ENCODE measurements at places on chromosomes 5 and 9.

DNA sequence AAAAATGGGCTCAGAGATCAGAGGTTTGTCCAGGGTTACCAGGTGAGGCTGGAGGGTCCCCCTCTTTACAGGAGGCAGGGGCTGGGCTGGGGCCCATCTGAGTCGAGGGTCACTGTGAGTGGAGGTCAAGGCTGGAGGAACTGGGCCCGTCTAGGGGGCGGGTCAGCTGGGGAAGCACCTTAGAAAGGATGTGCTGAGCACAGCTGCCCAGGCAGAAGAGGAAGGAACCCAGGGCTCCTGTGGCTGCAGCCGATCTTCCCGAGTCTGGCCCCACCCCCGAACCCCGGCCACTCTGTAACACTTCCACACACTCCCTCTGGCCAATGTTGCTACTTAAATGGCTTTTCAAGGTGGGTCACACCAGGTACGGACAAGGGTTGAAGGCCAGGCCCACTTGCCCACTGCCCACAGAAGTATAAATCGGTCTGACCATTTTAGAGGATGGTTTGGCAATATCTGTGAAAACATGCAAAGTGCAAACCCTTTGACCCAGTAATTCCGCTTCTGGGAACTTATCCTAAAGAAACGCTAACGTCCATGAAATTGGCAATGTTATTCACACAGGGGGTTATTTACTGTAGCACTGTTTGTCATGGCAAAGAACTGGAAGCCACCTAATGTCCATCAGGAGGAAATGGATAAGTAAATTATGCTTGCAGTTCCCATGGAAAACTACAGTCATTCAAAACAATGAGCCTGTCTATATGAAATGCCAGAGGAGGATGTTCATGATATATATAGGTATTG lies 30.5 kb upstream of the EEIG1 start:
- peak overlapping the region; percentile 63 for H3K27ac ChIP-seq
- peaks cover 5% of the 10 kb centered on the region for H3K36me3 ChIP-seq
- no peak for DNase-seq
- no peak overlapping the region for H3K4me3 ChIP-seq
- peaks cover 31% of the 10 kb centered on the region for H3K4me1 ChIP-seq

- no peaks in the 10 kb centered on the region for H3K36me3 ChIP-seq
- peaks cover 14% of the 10 kb centered on the region for H3K4me1 ChIP-seq
- no peak overlapping the region for H3K4me3 ChIP-seq
- peaks cover 28% of the 10 kb centered on the region for H3K27me3 ChIP-seq
- H3K27ac ChIP-seq = no peak overlapping the region
Observed at GRCh38 chr9:89862316-89862715, 257.5 kb downstream of the GADD45G start.

DNA sequence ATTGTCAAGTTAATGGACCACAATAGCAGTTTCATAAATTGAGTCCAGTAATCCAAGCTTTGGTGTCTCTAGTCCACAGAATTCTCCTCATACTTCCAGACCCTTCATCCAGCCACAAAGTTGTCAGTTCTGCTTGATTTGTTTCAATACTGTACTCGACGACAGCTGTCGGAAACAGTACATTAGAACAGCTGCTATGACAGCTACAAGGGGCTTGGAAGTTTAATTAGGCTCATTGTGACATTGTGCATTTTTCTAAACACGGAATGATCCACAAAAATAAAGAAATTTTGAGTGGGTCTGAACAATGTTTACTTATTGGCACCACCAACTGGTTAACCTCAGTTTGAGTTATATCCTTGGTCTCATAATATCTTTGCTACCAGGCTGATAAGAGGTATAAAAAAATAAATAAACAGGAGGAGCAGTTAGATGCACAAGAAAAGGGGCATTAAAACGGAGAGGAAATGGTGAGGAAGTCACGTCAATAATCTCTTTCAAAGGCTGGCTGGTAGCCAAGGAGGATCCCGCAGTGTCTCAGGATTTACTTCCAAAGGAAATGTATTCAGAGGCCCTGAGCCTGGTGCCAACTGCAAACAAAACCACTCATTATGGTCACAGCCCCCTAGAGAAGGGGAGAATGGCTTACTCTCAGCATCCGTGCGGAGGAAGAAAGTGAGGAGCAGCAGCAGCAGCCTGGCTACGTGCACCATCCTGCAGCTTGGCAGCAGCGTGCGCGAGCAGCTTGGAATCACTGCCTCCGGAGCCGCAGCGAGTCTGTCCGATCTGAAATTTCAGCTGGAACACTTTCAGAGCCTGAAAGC lies 933.8 kb upstream of the DMAC1 start:
- no peak overlapping the region for H3K27ac ChIP-seq
- no peaks in the 10 kb centered on the region for H3K36me3 ChIP-seq
- H3K4me1 ChIP-seq = no peaks in the 10 kb centered on the region
- no peaks in the 10 kb centered on the region for H3K27me3 ChIP-seq
- H3K4me3 ChIP-seq = no peak overlapping the region

- no peak overlapping the region for H3K27ac ChIP-seq
- no peaks in the 10 kb centered on the region for H3K36me3 ChIP-seq
- H3K4me1 ChIP-seq = no peaks in the 10 kb centered on the region
- DNase-seq = no peak
Observed at GRCh38 chr5:78473751-78474150, 113.3 kb downstream of the SCAMP1 start.

- no peak overlapping the region for H3K4me3 ChIP-seq
- H3K27ac ChIP-seq = no peak overlapping the region
- H3K36me3 ChIP-seq = no peaks in the 10 kb centered on the region
Observed at GRCh38 chr9:16278326-16278999, 592.0 kb downstream of the BNC2 start.

GRCh38 chr5:22986281-22986680 lies 133.1 kb upstream of the CDH12 start:
- H3K27ac ChIP-seq = no peak overlapping the region
- no peaks in the 10 kb centered on the region for H3K4me1 ChIP-seq
- H3K4me3 ChIP-seq = no peak overlapping the region
- DNase-seq = no peak
- H3K27me3 ChIP-seq = no peaks in the 10 kb centered on the region

- H3K27ac ChIP-seq = no peak overlapping the region
- DNase-seq = no peak
- H3K4me1 ChIP-seq = no peaks in the 10 kb centered on the region
Observed at GRCh38 chr5:159571501-159572244, 241.4 kb upstream of the IL12B start.

DNA sequence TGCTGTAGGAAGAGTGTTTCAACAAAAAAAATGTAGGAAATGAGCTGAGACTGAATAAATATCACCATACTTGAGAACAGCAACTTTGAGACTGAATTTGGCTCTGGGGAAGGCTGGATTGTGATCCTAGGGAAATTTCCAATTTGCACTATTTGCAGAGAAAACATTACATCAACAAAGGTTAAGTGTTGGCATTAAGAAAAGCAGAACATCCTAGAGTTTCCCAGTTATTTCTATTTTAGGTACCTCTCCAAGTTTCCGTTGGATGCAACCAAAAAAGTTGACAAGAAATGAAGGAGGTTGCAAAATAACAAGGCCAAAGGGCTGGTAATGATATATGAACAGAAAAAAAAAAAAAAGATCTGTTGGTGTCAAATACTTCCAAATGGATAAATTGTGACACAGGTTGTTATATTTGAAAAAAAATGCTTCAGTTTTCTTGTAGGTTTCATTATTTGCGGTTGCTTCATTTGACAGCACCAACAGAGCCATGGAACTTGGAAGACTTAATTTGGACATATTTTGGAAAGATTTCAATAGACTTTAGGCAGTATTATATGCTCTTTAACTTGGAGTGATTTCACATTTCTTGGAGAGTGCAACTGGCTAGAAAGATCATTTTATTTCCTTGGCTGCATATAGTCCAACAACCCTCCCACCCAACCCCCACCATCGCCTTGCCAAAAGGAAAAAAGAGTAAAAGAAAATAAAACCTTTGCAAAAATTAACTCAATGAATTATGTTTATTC lies 230.8 kb downstream of the ZNF608 start:
- peaks cover 2% of the 10 kb centered on the region for H3K27me3 ChIP-seq
- no peak for DNase-seq
- H3K27ac ChIP-seq = no peak overlapping the region
- no peaks in the 10 kb centered on the region for H3K36me3 ChIP-seq

GRCh38 chr5:132467287-132467984 lies 23.1 kb downstream of the IRF1 start:
- peak overlapping the region; percentile 81 for H3K4me3 ChIP-seq
- no peak for DNase-seq
- H3K27me3 ChIP-seq = no peaks in the 10 kb centered on the region
- peaks cover 22% of the 10 kb centered on the region for H3K36me3 ChIP-seq
- peak overlapping the region; percentile 85 for H3K27ac ChIP-seq
- peaks cover 84% of the 10 kb centered on the region for H3K4me1 ChIP-seq

GRCh38 chr9:121499427-121500164 lies at the start of gene GGTA1:
TSS of gene GGTA1 (minus strand) at chr9:121499844. CDS start at chr9:121467922, 31,922 bp downstream.
- H3K4me1 ChIP-seq = peaks cover 22% of the 10 kb centered on the region
- no peak within 1 kb of the TSS for H3K27ac ChIP-seq
- DNase-seq = peak; percentile 52
- no peaks in the 10 kb centered on the region for H3K36me3 ChIP-seq
- peak within 1 kb of the TSS; percentile 71 for H3K4me3 ChIP-seq
- H3K27me3 ChIP-seq = peaks cover 62% of the 10 kb centered on the region

DNA sequence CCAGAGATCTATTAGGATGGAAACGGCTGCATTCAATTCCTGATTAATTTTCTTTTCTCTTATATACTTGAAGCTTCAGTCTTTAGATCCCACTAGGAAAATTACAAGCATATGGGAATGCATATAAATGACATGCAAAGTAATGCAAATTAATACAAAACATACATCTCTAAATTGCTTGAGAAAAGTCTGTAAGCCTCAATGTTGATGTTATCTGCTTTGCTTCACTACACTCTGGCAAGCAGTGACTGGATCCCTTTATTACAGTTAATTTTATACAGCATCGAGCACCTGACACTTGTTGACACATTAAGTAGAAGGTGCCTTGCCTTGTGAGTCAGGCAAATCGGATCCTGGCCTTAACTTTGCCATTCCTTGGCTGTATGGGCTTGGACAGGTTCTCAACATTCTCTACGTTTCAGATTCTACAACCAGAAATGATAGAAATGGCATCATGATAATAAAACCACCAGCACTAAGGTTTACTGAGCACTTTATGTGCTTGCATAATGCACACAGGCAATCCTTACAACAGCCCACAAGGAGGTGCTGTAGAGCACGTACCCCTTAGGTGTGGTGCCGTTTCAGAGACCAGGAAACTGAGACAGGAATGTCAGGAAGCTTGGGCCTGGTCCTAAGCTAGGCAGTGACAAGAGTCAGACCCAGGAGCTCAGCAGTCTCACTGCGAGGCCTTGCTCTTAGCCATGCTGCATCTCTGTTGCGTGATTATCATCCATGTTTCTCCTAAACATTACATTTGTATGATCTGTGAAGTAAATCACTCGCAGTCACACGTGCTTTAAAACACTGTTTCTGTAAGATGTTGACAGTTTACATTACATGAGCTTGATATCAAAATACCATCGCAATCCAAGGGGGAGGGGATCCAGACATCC lies 2.7 kb downstream of the GCNT4 start:
- H3K4me3 ChIP-seq = peak overlapping the region; percentile 94
- peak overlapping the region; percentile 21 for H3K27ac ChIP-seq
- peak; percentile 60 for DNase-seq
- peaks cover 17% of the 10 kb centered on the region for H3K36me3 ChIP-seq

DNA sequence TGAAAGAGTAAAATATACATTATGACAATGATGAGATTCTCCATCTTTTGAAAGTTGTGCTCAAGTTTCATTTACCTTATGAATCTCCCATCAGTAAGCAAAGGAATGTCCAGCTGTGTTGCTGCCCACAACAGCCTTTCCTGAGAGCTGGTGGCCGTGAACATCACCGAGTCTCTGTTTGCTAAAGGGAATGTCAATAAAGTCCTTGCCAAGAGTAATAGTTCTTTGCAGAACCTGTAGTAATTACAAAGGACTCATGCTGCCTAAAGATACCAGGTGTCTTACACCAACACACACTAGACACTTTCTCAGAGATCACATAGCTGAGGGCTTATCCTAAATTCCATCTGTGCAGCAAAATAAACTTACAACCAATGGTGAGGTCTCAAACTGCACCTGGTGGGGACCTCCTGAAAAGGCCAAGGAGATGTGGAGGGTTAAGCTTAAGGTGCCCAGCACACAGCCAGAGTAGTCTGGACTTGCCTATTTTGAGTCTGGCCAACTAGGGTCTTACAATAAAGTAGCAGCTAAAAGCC lies 111.1 kb upstream of the DAPK1 start:
- no peaks in the 10 kb centered on the region for H3K36me3 ChIP-seq
- H3K27me3 ChIP-seq = no peaks in the 10 kb centered on the region
- no peak for DNase-seq
- H3K4me1 ChIP-seq = no peaks in the 10 kb centered on the region
- H3K4me3 ChIP-seq = no peak overlapping the region
- H3K27ac ChIP-seq = no peak overlapping the region

GRCh38 chr5:138926688-138927448 lies 51.7 kb upstream of the LRRTM2 start:
- peaks cover 2% of the 10 kb centered on the region for H3K36me3 ChIP-seq
- H3K27me3 ChIP-seq = peaks cover 2% of the 10 kb centered on the region
- no peak overlapping the region for H3K4me3 ChIP-seq
- no peak for DNase-seq
- no peaks in the 10 kb centered on the region for H3K4me1 ChIP-seq
- no peak overlapping the region for H3K27ac ChIP-seq

DNA sequence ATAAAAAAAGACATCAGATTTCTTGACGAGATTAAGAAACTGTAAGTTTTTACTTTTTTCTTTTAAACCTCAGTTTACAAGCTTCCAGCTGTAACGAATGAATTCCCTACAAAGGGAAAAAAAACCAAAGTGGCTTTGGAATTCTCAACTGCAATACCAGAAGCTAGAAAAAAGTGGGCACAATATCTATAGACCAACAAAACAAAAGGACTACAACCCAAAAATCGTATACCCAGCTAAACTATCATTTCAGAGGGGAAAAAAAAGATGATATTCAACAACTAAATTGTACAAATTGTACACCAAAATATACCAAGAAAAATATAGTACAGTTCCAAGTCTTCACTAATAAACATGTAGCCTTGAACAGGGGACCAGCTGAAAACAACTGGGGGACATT lies 26.8 kb upstream of the ELOVL7 start:
- H3K27me3 ChIP-seq = no peaks in the 10 kb centered on the region
- H3K27ac ChIP-seq = no peak overlapping the region
- H3K4me1 ChIP-seq = no peaks in the 10 kb centered on the region
- H3K4me3 ChIP-seq = no peak overlapping the region
- no peak for DNase-seq
